Gastroesophageal sphincter (tissue), 4 donors: ENCODE measurements at places on chromosomes 13 and 19. TPM values are rescaled to one million over a fixed set of nuclear protein-coding genes. Genes with fewer than 3 reads are reported as not detected.

TBCB gene
- total RNA-seq, result 178 TPM

- no peak for ATAC-seq
Observed at GRCh38 chr13:27966641-27967202, 2.4 kb downstream of the CDX2 start.

DNA sequence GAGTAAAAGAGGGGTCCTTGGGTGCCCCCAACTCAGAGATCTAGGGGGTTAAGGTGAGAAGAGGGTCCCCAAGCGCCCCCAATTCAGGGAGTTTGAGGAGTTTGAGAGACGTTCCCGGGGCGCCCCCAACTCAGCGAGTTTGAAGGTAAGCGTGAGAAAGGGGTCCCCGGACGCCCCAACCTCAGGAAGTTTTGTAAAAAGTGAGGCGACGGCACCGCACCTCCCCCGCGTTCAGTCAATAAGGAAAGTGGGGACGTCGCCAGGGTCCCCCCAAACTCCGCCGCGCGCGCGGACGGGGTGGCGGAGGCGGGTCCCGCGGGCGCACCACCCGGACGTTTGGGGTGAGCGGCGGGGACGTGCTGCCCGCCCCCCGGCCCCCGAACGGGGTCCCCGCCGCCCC, 353 bp downstream of the RFX2 start:
- ATAC-seq, result no peak

- ATAC-seq, result peak; percentile 23
Observed at GRCh38 chr19:55080121-55080967, 4.7 kb downstream of the EPS8L1 start.

DNA sequence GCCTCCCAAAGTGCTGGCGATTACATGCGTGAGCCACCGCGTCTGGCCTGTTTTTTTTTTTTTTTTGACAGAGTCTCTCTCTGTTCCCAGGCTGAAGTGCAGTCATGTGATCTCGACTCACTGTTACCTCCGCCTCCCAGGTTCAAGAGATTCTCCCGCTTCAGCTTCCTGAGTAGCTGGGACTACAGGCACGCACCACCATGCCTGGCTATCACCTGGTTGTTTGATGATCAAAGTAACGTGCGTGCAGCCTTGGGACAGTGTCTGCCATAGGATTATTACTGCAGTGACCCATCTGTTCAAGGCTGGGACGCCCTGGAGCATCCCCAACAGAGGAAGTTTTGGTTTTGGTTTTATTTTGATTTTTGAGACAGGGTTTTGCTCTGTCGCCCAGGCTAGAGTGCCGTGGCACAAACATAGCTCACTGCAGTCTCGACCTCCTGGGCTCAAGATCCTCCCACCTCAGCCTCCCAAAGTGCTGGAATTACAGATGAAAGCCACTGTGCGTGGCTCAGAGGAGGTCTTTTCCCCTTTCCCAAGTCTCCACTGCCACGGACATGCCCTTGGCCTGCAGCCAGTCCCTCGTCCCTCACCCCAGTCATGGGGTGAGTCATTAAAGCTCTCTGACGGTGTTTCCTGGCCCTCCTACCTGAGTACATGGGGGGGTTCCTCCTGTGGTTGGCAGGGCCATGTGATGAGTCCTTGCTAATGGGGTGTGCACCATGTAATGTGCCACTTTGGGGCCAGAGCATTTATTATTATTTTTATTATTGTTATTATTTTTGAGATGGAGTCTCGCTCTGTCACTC, 65.6 kb downstream of the IER2 start:
- no peak for ATAC-seq

DNA sequence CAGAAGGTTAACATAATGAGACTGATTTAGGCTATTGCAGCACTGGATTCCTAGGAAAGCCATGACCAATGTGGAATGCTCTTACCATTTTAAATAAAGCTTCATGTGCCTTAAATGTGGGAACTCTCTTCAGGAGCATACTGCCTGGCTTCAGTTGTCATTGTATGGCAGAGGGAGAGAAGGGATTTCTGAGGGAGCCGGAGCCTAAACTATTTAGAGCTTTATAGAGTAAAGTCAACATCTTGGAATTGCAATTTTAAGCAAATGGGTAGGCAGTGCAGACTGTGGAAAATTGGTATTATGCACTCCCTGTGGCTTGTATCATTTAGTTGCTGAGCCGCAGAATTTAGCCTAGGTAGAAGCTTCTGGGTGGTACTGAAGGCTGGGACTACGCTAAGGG, 2041.4 kb downstream of the PCDH9 start:
- no peak for ATAC-seq

ADGRE1 gene
- 0.13 TPM for total RNA-seq

DNA sequence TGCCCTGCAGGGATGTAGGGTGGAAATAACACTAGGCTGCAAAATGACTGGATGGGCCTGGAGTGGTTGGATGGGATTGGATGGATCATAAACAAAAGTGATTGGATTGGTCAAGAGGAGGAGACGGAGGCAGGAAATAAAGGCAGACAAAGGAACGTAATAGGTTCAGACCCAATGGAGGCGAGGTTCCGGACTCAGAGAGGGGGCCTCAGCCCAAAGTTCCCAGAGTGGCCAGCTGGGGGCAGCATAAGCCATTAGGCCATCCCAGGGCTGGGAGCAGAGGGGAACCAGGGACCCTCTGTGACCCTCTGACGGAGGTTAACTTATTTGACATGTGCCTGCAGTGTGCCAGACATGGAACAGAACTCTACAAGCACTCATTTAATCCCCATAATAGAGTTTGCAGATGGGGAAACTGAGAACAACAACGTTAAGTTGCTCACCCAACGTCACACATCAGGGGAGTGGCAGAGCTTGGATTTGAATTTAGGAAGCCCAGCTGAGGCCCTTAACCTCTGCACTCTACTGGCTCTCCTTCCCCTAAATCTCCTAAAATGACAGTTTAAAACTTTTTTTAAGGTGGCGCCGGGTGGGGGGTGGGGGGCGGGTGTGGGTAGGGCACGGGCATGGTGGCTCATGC, 15.3 kb upstream of the MAP1S start:
- no peak for ATAC-seq

GRCh38 chr19:36572593-36573019, 486 bp downstream of the ZNF529 start:
- no peak for ATAC-seq

- no peak for ATAC-seq
Observed at GRCh38 chr19:14699641-14700040, 9.8 kb downstream of the ZNF333 start.

ATP8B3 gene
- total RNA-seq, result 0.62 TPM

DNA sequence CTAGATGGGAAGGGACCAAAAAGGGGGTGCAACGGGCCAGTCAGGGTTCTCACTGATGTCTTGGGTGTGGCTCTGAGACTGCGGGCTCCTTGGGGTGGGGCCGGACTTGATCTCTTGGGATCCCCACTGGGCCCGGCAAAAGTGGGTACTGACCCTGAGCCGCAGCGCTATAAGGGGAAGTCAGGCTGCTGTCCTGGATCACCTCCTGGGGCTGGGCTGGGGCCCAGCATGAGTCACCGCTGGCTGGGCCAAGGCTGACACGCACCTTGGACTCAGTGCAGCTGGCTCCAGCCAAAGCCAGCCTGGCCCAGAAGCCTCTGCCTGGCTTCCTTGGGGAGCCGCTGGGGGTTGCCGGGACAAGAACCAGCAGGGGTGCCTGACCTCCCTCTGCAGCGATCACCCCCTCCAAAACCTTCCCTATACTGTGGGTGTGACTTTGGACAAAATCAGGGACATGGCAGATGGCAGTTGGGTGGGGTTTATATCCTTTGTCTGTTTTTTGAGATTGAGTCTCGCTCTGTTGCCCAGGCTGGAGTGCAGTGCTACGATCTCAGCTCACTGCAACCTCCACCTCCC, 617 bp upstream of the IQCN start:
- ATAC-seq, result peak; percentile 81

- no peak for ATAC-seq
Observed at GRCh38 chr13:51349016-51349415, 9.5 kb downstream of the SERPINE3 start.

USHBP1 gene
- total RNA-seq, result 4.7 TPM

GRCh38 chr13:105364191-105364590, 1171.3 kb downstream of the EFNB2 start:
- no peak for ATAC-seq

ZNF560 gene
- total RNA-seq, result not detected

DNA sequence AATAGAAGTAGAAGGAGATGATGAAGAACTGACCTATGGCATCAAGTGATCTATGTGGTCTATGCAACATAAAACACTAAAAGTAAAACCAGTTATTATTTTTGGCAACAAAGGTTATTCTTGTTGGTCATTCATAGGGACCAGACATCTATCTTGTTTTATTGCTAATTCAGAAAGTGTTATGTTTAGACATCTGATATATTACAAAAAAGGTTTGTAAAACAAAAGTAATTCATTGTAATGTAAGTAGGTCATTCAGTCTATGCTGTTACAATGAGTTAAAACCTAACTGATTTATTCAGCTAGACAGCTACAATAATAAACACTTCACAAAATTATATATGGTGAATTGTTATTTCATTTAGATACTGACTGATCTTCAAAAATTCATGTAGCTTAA, 461.9 kb downstream of the PCDH17 start:
- no peak for ATAC-seq
